ENCODE measurements at places on chromosomes 12 and 14.

GRCh38 chr14:30322819-30323218, 236.1 kb upstream of the G2E3 start:
- DNase-seq: no peak

DNA sequence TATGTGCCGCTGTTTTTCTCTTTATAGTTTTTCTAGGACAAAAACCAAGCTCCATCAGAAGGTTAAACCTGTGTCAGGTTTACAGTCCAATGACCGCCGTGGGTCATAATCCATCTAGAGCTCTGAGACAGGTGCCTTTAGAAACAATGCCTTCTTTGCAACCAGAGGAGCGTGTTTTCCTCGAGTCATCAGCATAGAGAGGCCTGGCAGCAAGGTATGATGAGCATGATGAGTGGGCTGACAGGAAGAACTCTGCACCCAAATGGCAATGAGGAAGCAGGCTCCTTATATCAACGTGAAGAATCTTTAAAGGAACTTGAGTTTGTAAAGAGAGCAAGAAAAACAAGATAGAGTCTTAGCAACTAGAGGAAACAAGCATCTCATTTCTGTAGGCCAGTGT, 60.5 kb upstream of the NUDT4 start:
- DNase-seq: no peak

- DNase-seq: no peak
Measured at GRCh38 chr14:105126126-105126980, 42.2 kb downstream of the JAG2 start.

GRCh38 chr12:121184425-121184824, 25.5 kb upstream of the P2RX4 start:
- DNase-seq: no peak

DNA sequence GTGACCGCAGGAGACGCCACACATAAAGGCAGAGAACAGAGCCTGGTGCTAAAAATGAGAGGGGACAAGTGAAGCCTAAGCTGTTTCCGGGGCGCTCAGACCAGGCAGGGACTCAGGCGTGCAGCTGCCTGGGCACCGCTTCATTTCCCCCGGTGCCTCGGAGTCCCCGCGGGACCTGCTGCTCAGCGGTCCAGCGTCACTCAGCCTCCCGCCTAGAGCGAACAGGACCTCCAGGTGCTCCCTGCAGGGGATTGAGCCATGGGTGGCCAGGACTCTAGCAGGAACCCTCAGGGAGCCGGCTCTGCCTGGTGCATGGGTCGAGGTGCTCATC, 31.0 kb downstream of the CCDC85C start:
- no peak for DNase-seq

- DNase-seq: no peak
Measured at GRCh38 chr14:99644723-99645544, at the start of gene HHIPL1. TSS of gene HHIPL1 (plus strand) at chr14:99645129. CDS start at chr14:99645208, 79 bp downstream.

DNA sequence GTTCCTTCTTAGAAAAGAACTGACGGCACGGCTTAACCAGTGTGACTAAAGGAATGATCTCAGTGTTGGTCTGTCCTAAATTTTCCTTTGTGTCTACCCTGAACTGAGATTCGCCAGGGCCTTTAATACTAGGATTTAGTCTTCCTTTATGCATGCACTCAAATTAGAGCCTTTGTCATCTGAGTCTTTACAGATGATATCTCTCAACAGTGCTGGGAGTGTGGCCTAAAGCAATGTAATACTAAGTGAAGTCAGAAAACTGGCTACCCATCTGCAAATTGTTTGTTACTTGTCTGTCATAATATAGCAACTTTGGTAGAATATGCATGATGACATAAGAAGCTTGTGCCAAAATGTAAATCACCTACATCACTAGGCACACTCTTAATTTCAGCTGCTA, 95.4 kb downstream of the PTPRO start:
- no peak for DNase-seq

GRCh38 chr12:121423682-121424623, 24.0 kb downstream of the RNF34 start:
- DNase-seq: no peak

GRCh38 chr12:84955298-84955697, 42.7 kb upstream of the SLC6A15 start:
- no peak for DNase-seq

DNA sequence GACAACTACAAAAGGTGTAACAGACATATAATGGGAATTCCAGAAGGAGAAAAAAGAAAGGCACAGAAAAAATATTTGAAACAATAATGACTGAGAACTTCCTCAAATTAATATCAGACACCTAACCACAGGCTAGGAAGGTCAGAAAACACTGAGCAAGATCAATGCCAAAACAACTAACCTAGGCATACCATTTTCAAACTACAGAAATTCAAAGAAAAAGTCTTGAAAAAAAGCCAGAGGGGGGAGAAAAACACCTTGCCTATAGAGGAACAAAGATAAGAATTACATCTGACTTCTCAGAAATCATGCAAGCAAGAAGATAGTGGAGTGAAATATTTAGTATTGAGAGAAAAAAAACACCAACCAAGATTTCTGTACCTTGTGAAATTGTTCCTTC, 77.8 kb downstream of the RIN3 start:
- no peak for DNase-seq

DNA sequence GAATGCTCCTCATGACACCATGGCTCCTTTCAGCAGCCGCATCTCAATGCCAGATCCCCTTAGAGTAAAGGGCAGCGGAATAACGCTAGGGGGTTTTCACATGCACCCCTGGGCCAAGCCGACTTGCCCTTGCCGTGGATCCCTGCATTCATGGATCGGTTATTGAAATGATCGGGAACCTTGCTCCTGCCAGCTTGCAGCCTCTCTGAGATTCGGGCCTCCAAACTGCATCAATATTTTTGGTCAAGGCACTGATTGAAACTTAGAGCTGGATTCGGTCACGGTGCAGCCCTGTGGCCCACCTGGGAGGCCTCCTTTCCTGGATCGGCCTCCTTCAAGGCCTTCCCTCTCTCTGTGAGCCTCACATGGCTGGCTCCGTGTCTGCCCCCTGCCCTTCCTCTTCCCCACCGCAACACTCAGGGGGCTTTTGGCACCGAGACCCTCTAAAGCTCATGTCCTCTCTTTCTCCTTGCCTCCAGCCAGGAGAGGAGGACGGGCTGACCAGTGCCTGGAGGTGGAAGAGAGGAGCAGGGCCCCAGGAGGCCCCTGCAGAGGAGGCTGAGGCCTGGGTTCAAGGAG, 1.8 kb downstream of the PTPN6 start:
- no peak for DNase-seq

- DNase-seq: no peak
Measured at GRCh38 chr14:69676723-69677122, 65.3 kb downstream of the SUSD6 start.

- no peak for DNase-seq
Measured at GRCh38 chr12:5170844-5171243, 127.2 kb downstream of the KCNA5 start.

GRCh38 chr12:131827961-131828534, at the start of gene MMP17:
TSS of gene MMP17 (plus strand) at chr12:131828393. CDS start at chr12:131828495, 102 bp downstream.
- no peak for DNase-seq

Data from AG09309 (cell line).